ENCODE measurements at places on chromosomes 1 and 21.

DNA sequence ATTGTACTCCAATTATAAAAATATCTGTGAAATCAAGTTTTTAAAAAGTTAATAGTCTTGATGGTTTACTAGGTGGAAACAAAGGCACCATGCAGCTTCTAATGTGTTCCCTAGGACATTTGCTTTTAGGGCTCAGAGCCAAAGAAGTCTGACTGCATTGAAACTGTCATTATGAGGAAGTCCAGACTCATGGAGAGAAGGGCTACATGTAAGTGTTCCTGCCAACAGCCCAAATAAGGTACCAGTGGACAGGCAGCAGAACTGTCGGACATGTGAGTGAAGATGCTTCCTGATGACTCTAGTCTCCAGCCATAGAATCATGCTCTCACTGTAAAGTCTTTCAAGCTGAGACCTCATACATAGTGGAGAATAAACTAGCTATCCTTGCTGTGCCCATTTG lies 287.6 kb downstream of the AKT3 start:
- no peak for DNase-seq

- no peak for DNase-seq
Observed at GRCh38 chr1:236494586-236495466, 29.0 kb upstream of the LGALS8 start.

- no peak for DNase-seq
Observed at GRCh38 chr21:41589131-41589530, 81.2 kb upstream of the TMPRSS2 start.

GRCh38 chr21:26443291-26443690 lies 129.8 kb downstream of the CYYR1 start:
- no peak for DNase-seq

GRCh38 chr1:55869065-55869464 lies 653.9 kb upstream of the USP24 start:
- DNase-seq, result no peak

DNA sequence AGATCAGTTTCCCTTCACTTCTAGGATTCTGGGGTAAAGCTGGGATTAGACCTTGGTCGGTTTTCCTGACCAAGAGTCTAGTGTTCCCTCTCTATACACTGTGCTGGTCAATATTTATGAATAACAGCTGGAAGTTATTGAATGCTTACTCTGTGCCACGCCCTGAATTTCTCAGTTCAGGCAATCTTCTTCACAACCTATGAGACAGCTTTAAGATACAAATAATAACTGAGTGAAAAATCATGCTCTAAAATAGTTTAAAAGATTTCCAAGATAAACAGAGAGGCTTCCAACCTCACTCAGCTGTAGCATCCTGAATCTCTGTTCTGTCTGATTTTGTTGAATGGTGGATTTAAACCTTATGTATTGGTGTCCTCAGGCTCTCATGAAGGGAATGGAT lies 72.2 kb downstream of the GNG12 start:
- no peak for DNase-seq

GRCh38 chr1:32619701-32620485 lies 30.5 kb downstream of the ZBTB8OS start:
- DNase-seq, result no peak

DNA sequence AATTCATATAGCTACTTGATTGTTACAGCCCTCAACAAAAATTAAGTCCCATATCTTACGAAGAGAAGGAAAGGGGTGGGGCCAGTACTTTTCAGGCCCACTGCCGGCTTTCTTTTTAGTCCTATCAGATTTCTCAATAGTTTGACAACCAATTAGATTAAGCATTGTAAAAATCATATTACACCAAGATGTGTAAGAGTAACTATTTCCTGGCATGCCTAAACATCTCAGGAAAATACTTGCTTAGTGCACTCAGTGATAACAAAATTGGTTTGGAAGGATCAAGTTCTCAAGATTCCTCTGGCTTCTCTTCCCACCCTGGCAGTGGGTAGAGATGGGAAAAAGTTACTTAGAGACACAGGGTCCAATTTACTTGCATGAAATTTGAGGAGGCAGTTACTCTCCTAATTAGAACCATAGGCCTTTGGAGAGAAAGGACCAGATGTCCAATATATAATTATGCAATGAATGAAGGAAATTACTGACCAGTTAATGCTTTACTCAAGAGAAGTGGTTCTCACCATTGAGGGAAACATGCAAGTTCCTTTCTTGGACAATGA lies 30.1 kb downstream of the STPG1 start:
- no peak for DNase-seq
